GM19239 (cell line): ENCODE measurements at places on chromosomes 3 and 15.

DNA sequence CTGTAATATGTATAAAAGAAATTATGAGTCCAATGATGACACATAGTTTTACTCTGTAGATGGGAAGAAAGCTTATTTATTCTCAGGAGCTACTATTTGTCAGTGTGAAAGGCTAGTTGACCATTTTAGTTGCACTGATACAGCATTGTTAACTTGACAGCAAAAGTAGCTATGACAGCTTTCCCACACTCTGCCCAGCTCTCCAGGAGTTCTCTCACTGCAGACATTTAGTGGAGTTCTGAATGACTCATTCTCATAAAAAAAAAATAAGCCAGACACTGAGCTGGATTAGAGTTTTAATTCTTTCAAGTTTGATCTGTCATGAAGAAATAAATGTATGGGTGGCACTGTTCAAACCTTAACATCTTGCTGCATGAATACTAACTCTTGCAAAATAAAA, 77.2 kb upstream of the CFAP20DC start:
- DNase-seq = no peak

DNA sequence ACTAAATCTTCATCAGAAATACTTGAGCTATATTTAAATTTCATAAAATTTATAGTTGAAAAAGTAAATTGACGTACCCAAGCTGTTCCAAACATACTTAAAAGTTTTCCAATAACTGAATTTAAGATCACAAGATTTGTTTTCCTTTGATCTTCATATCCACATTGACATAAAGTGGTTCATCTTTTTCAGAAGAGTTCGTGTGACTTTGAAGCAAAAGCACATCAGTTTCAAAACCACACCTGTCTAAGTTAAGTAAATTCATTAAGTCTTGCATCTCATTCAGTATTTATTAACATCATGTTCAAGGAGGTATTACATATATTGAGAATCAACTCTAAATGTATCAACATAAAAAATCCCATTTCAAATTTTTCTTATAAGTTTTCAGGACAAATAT, 79.5 kb downstream of the BFSP2 start:
- DNase-seq = no peak

- DNase-seq = no peak
These were observed 1041.9 kb downstream of the OTOL1 start for GRCh38 chr3:162538491-162538890.

GRCh38 chr3:55059027-55059629, 131.3 kb upstream of the LRTM1 start:
- DNase-seq = no peak

GRCh38 chr3:98791341-98792325, 28.5 kb downstream of the ST3GAL6 start:
- no peak for DNase-seq

- no peak for DNase-seq
These were observed 22.2 kb downstream of the POC1A start for GRCh38 chr3:52132041-52132440.

DNA sequence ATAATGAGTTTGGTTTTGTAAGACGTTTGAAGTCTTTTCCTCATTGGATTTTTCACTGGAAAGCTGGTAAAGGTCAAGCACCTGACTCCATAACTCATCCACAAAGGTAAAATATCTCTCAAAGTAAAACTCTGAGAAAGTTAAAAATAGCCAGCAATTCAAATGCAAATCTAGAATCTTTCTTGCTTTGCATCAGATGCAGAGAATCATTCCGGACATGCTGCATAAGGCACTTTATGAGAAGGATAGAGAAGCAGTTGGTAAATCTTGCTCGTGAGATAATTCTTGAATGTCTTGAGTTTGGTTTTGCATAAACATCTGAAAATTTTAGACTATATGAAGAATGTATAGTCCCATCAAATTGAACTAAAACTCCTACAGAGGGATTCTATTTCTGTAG, 9.1 kb downstream of the KCNMB2 start:
- DNase-seq = no peak

DNA sequence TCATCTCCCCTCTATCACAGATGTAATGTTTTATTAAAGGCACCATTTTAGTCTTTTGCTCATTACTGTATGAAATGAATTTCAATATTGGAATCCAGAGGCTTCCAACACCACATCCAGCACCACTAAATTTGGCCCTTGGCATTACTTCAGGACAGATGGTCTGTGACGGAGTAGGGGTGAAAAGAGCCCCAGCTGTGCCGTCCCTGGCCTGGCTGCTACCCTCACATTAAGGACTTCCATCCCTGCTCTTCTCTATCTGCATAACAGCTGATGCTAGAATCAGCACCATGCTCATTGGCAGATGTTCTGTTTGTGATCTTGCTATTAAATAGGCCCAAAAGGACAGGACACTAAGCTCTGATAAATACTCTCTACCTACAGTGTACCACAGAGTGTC, 152.9 kb downstream of the IL1RAP start:
- DNase-seq = no peak

DNA sequence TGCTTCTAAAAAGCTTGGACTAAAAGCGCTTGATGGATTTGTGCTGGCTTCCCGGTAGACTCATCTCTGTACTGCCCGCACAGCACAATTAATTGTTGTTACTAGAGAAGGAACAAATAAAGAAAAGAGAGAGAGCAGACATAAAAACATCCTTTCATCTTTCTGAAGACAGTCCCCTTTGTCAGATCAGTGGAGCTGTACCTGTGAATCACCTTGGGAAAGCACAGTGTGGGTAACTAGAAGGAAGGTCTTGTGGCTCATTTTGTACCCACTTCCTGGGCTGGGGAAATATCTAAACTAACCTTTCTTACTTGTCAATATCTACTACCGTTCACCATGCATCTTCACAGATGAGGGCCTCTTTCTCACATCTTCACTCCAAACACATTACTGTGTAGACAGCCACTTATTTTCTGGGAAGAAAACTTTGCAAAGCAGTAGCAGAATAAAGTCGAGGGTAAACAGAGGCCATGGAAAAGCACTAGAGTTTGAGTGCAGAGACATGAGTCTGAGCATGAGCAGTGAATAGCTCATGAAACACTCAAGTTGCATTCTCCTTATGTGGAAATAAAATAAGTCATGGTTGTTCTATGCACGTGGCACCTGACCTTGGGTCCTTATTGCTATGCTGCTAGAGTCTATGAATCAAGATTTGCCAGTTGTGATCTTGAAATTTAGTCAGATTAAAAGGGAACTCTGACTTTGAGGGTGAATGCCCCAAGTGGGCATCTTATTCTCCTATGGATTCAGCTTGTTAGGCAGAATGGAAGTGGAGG, 169.3 kb downstream of the LPP start:
- no peak for DNase-seq

DNA sequence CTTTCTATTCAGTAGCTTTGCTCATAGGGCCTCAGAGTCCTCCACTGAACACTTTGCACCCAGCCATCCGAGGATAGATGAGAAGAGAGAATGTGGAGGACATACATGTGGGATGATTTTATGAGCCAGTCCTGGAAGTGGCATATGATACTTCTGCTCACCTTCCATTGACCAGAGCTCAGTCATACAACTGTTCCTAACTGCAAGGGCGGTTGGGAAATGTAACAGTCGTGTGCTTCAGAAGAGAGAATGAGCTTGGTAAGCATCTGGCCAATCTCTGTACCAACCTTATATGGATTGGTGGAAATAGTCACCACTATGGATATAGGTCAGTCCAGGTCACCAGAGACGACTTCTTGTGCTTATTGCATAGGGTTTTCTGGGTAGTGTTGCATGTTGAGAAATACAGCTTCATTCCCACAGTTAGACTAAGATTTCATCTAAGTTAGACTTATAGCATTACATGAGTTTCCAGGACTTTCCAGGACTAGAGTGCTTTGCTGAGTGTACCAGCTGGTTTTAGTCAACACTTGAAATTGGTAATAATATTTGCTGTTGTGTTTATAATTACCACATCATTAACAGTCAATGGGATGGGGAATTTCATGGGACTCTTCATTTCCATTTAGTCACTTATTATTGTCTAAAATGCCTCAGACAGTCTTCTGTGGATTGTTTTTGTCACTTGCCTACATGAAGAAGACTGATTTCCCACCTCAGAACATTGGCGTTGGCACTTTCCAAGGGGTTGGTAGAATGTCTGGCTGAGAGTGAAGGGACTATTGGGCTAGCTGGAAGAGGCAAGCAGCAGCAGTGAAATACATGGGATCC, 214.5 kb upstream of the ROPN1 start:
- no peak for DNase-seq

- DNase-seq = peak; percentile 38
These were observed at the start of gene PTPRG for GRCh38 chr3:61561374-61562041. Gene PTPRG (plus strand): TSS chr3:61561571. CDS start chr3:61562288, 717 bp downstream.

DNA sequence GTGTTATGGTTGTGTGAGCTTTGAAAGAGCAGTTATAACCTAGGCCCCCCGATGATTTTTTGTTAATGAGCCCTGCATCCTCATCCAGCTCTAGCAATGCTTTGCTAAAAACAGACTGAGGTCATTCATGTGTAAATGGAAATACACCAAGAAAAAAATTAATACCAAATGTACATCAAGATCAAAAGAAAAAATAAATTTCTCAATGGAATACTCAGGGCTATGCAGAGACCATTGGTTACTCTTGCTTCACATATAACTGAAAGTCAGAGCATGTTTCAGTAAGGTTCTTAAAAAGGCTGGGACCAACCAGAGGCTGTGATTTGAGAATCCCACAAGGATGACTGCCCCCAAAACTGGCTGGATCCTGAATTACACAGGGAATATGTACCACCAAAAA, 48.0 kb downstream of the ARHGAP31 start:
- no peak for DNase-seq

- no peak for DNase-seq
These were observed 70.5 kb upstream of the TSEN2 start for GRCh38 chr3:12413721-12414255.

DNA sequence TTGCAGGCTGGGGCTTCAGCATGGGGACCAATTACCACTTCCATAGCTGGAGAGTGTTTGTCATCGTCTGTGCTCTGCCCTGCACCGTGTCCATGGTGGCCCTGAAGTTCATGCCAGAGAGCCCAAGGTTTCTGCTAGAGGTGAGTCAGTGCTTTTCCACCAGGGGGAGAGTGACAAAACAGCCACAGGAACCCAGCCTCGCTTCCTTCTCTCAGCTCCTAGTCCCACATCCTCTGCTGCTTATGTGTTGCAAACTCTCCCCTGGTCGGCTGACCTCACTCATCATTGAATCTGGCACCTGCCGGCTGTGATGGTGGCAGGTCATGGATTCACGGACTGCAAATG, 158.3 kb downstream of the SV2B start:
- no peak for DNase-seq

- DNase-seq = no peak
These were observed 258.8 kb downstream of the PLOD2 start for GRCh38 chr3:145902166-145902565.

GRCh38 chr3:155281912-155282311, 11.6 kb downstream of the STRIT1 start:
- no peak for DNase-seq

- DNase-seq = no peak
These were observed 86.7 kb downstream of the EBLN2 start for GRCh38 chr3:73148206-73148605.

DNA sequence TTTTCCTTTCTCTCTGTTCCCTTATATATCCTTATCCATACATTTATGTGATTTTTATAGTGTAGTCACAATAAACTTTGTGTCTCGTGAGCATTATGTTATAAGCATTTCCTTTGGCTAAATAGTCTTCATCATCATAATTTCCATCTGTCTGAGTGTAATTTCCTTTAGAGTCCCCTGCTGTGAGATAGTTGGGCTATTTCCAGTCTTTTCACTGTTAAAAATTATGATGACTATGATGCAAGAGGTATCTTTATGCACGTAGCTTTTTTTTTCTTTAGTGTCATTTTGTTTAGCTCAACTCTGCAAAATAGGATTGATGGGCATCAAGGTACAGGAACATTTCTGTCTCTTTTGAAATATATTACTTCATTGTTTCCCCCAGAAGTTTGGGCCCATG, 26.9 kb upstream of the CA12 start:
- DNase-seq = no peak

- DNase-seq = no peak
These were observed 25.9 kb downstream of the RNF111 start for GRCh38 chr15:59013246-59013873.

DNA sequence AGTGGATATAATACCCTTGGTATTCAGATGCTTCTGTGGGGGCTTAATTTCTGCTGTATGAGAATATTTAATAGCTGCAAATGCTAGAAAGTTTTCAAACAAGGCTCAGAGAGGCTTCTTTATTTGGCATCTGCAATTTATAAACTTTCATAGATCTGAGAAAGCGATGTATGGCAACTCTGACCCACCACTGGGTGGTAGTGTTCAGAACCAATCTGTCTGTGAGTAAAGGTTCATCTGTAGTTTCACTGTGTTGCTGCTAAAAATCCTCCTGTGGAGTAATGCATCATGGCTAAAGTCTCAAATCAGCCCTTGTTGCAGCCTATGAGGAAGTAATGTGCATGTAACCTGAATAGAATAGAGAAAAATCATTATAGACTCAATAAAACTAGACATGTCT, 47.4 kb downstream of the CLSTN2 start:
- DNase-seq = no peak

DNA sequence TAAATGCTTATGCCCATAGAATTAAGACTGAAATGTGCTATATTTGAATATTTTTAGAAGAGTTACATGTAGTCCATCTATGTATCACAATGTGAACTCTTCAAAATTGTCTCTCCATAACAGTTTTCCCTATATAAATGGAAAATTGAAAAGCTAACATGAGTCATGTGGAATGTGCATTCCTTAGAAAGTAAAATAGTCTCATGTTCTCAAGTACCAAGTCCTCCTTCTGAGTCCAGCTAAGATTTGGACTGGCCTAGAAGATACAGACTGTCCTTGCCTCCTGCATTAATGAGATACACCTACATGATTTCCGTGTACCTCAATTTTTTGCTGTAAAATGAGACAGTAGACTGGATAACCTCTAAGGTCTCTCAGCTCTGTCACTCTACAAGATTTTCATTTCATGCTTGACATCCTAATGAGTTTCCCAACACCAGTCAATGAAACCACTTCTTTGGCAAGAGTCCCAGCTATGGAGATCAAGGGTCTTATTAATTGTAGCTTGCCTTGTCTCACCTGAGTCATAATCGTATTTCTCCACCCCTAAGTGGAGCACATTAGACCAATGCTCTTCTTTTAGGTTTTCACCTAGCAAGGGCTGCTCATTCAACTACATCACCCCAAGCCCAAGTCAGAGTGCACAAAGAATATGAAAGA, 350.6 kb upstream of the IL12A start:
- no peak for DNase-seq

- DNase-seq = no peak
These were observed 2.1 kb downstream of the ITGA11 start for GRCh38 chr15:68429691-68430470.

DNA sequence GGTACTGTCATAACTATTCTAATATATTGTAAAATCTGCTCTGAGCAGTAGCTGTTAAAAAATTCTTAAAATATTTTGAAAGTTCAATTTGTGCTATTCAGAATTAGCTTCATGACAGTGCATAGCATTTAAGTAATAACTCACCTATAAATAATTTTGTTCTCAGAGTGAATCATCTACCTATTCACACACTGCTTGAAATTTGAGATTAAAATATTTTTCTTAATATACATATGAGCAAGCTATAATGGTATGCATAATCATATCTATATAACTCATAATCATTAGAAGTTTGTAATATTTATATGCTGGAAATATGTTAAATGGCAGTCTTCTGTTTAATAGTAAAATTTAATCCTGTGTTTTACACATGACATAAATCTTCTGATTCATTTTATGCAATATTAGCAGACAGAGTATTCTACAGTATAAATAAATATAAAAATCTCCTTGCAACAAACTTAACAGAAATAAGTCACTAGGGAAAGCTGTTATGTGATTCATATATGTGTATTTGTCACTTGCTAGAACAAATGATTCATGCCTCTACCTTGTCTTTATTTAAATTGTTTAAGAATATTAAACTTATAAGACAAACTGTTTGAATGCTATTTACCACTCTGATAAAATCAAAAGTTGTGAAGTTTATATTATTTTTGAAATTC, 710.8 kb downstream of the PLOD2 start:
- DNase-seq = no peak
